Astrocyte of the spinal cord (primary cell): ENCODE measurements at places on chromosomes 16 and 17.

DNA sequence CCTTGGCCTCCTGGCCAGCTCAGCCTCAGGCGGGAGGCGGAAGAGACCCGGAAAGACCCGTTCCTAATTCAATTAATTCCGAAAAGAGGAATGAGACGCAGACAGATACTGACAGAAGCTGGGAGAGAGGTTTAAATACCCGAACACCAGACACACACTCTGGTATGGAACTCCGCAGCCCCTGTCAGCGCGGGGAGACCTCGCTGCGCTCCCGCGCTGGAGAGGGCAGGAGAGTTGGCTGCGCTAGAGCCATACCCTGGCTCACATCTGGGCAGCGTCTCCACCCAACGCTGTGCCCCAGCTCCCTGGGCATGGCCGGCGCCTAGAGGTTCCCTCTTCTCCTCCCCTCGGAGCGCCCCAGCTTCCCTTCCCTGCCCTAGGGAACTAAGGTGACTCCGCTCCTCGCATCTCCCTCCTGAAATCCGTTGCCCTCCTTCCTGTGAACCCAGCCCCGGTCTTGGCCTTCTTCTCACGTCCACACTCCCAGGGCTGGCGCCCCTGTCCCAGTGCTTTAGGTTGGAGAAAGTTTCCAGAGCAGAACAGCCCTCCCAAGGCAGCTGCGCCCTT, 8.0 kb downstream of the NEUROD2 start:
- no peak for DNase-seq

DNA sequence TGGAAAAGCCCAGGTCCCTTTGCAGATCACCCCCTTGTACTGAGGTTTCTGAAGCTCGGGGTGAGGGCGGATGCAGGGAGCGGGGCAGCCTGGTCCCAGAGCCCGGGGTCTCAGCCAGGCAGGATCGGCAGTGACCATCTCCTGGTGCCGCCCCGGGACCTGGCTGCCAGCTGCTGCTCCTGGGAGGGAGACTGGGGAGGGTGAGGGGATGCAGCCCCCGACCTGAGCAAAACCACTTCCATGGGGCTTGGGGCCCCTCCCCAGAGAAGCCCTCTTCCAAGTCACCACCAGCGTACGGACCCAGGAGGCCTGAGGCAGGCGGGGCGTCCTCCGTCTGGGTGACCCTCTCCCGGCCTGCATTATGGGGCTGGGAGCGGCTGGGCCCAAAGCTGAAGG, 14.8 kb downstream of the CD7 start:
- DNase-seq: no peak

- no peak for DNase-seq
Observed at GRCh38 chr16:50369133-50369804, 481 bp upstream of the BRD7 start.

DNA sequence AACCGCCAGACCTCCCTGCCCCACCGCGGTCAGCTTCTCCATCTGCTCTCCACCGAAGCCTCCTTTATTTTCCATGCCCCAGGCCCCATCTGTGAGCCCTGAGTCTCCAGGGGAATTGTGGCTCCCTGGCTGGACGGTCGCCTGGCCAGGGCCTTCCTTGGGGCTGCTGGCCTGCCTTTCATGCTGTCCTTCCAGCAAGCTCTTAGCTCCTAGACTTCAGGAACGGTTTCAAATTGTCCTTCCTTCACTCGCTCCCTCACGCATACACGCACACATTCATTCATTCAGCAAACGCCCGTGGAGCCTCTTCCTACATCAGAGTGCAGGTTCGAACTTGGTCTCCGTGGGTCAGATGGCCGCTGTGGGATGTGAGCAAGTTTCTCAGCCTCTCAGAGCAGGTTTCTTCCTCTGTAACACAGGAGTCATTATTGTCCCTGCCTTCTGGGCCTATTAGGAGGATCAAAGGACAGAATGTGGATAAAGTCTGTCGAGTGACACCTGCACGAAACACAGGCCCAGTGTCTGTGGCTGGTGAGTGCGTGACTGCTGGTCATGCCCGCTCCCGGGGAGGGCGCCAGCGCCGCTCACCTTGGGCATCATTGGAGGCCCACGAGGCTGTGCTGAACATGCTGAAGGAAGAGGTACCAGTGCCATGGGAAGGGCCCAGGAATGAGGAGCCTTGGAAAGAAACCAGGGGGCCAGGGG, 18.7 kb upstream of the GSE1 start:
- no peak for DNase-seq

GRCh38 chr17:80291260-80291659, 30.6 kb downstream of the RNF213 start:
- no peak for DNase-seq

GRCh38 chr16:90015586-90016338, 3.5 kb downstream of the DBNDD1 start:
- DNase-seq: peak; percentile 19

- DNase-seq: no peak
Observed at GRCh38 chr17:42577140-42577531, 393 bp downstream of the PSMC3IP start.

GRCh38 chr17:10875984-10876555, 38.2 kb upstream of the PIRT start:
- peak; percentile 2 for DNase-seq

DNA sequence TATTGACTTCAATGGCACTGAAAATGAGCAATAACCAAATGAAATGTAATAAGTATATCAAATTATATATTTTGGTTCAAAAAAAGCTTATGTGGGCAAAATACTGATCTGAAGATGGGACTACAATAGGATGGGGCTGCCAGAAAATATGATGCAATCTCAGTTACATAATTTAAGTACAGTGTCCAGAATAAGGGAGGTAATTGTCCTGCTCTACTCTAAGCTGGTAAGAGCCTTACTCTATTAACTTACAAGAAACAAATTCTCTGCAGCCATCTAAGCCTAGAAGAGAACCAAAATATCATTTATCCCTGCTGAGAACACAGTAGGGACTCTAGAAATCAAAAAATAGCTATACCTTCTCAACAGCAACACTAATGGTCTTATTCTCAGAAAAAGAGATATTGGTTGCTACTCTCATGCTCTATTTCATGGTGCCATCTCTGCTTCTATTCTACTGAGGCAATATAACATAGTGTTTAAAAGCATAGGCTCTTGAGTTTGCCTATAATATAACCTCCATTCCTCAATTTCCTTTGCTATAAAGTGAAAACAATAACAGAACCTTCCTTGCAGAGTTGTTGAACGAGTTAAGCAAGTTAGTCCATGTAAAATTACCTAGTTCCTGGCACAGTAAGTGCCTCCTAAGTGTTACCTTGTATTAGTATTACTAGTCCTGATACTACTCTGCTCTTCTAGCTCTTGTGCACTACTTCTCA, 19.9 kb downstream of the NQO1 start:
- DNase-seq: no peak

DNA sequence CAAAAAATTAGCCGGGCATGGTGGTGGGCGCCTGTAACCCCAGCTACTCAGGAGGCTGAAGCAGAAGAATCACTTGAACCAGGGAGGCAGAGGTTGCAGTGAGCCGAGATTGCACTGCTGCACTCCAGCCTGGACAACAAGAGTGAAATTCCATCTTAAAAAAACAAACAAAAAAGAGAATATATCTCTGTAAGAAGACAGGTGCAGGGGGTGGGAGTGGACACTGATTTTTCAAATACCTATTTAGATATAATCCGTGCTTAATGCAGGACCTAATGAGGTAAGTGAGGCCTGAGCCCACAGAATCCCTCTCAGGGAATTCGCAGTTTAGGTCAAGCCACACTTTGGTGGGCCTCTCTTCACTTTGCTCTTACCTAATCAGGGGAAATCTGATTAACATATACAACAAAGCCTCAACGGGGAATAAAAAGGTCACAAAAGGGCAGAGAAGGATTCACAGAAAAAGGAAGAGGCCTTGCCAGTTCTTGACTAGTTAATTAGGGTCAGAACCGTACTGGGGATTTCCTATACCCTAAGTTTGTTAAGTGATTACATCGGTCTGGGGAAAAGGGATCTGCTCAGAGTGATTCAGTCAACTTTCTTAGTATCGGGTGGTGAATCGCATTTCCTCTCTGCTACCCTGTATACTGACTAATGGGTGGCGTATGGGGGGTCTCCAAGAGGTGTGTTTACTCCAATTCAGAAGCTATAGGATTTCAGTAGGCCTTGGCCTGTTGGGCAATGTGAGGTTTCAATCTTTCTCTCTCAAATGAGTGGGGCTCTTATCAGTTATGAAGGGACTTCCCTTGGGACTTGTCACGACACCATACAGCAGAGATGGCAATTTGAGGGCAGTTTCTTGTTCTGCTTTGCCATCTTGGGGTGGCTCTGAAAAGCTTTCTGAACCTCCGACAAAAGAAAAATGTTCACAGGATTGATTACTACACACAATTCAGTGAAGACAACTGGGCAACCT, 1.9 kb upstream of the NFAT5 start:
- DNase-seq: peak; percentile 7

DNA sequence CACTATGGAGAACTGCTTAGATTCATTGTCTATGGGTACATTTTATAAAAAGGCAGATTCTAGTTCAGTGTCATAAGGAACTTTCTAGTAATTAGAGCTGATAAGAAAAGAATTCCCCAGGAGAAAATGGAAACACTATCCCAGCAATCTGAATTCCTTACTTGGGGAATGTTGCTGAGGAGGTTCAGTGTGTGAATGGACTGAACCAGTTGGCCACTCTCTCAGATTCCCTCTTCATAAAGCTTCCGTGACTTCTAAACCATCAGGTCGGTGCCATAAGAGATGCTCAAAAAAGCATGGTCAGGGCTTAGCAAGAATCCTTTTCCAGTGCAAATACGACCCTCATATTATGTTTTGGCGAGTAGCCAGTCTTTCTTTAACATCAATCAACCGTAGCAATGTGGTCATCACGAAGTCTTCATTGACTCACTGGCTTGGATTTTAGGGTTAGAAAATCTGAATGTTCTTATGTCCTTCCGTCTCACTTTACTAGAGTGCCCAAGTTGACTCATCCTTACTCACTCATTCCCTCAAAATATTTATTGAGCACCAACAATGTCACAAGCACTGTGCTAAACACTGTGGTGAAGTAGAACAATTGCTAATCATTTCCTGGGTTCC, 102.7 kb upstream of the HLF start:
- peak; percentile 89 for DNase-seq

GRCh38 chr17:70520447-70520846, 351.1 kb downstream of the KCNJ2 start:
- DNase-seq: no peak
